ENCODE measurements at places on chromosomes 1 and 21.
A peak's percentile ranks its signal among the peaks of the same experiment; 100 is the strongest.

DNA sequence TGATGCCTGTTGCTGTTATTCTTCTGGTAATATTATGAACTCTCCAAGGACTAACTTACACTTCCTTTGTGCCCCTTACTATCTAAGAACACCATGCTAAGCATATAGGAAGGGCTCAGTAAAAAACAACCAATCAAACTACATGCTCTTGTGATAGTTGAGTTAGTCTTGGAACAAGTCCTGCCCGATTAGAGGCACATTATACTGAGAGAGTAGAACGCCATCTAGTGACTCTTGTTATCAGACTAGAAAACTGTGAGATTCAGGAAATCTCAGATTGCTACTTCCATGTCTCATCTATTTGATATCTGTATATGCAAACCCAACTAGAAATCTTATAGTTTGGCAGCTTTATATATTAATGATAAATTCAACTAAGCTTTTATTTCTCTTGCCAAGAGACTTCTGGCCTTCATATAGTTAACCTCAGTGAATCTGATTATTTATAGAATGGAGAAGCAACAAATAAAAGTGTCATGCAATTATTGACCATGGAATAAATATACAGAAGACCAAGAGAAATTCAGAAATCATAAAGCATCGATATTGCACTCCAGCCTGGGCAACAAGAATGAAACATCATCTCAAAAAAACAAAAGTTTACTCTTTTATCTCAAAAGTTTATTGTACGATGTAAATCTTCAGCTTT, 7.8 kb upstream of the SRRM1 start:
- DNase-seq = peak; percentile 50

DNA sequence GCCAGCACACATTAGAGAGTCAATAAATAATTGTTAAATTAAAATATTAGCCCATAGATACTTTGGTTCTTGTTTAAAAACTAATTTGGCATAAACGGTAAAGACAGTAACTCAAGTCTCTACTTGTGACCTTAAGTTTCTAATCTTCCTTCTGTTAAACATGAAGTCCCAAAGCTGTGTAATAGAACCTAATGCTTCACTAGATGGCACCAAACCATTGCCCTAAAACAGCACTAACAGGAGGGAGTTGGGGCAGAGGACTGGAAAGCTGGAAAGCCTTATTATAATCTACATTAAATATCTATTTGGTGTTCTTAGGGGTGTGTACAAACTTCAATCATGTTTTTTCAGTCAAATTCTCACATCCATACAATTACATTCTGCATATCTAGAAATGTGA, 176.7 kb downstream of the OLFM3 start:
- DNase-seq = no peak

GRCh38 chr21:41008974-41009373, 159.0 kb upstream of the BACE2 start:
- DNase-seq = no peak

- DNase-seq = no peak
Measured at GRCh38 chr1:79588719-79589118, 582.2 kb upstream of the ADGRL4 start.

DNA sequence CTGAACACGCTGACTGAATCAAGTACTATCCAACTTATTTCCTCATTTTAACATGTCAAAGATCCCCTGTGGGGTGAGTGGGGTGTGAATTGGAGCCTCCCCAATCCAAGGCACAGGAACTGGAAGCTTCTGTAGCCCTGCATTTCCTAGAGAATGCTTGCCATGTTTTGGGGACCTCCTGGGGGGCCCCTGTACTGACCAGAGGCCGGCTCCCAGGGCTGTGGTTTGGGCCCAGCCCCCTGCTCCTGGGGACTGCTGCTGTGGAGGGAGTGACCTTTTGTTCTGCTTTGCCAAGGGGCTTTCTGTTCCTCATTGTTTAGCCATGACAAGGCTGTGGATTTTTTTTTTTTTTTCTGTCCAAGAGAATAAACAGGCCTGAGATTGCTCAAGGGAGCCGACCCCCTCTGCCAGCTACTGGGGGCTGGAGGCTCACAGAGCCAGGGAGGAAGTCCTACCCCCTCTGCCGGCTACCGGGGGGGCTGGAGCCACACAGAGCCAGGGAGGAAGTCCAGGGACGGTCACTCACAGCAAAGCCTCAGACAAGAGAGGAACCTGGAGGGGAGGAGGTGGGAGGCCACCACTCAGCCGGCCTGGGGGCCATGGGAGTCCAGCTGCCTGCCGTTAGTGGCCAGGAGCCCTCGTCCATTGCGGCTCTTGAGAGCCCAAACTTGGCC, 17.4 kb downstream of the TNFRSF1B start:
- DNase-seq = no peak

GRCh38 chr1:98897479-98897878, 107.2 kb downstream of the PLPPR5 start:
- DNase-seq = no peak

DNA sequence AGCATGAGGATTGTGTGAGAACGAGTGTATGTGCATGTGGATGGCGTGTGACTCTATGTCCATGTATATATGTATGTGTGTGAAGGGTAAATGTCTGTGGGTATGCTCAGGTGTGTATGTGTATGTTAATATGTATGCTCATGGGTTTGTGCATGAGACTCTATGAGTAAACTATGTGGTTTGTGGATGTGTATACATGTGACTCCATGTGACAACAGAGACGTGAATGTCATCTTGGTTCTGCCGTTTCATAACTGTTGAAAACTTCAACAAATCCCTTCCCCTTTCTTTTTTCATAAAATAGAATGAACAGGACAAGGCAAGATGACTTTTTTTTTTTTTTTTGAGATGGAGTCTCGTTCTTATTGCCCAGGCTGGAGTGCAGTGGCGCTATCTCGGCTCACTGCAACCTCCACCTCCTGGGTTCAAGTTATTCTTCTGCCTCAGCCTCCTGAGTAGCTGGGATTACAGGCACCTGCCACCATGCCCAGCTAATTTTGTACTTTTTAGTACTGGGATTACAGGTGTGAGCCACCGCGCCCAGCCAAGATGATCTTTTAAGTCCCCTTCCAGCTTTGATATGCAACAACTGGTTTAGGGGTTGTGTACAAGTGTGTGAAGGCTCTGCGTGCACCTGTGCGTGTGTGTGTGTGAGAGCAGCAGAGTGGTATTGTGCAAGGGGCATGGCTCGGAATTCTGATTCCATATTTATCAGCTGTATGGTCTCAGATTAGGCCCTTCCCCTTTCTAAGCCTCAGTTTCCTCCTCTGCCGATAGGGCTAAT, 106.3 kb downstream of the EBNA1BP2 start:
- DNase-seq = no peak

All from memory B cell (primary cell).